Activated T-cell treated with anti-CD3 and anti-CD28 coated beads, Interleukin-2, amount 50 U/mL, for 48 hours (primary cell): ENCODE measurements at places on chromosomes 1 and 21.

GRCh38 chr1:2977886-2978611 is 43.2 kb upstream of the ACTRT2 start:
- no peak for DNase-seq

DNA sequence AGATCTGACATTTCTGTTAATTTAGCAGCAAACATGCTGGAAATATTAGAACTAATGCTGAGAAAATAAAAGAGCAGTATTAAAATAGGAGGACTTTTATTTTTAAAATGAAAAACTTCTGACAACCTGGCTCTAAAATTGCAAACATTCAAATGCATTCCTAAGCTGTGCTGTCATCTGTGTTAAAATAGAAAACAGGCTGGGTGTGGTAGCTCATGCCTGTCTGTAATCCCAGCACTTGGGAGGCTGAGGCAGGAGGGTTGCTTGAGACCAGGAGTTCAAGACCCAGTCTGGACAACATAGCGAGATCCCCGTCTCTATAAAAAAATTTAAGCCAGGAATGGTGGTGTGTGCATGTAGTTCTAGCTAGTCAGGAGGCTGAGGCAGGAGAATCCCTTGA is 44.6 kb downstream of the MIGA1 start:
- no peak for DNase-seq

GRCh38 chr1:36937371-36937770 is 96.9 kb downstream of the GRIK3 start:
- no peak for DNase-seq

GRCh38 chr21:32437729-32438128 is 25.2 kb downstream of the EVA1C start:
- DNase-seq: no peak

GRCh38 chr1:228259368-228259894 is 51.6 kb downstream of the OBSCN start:
- DNase-seq: no peak

DNA sequence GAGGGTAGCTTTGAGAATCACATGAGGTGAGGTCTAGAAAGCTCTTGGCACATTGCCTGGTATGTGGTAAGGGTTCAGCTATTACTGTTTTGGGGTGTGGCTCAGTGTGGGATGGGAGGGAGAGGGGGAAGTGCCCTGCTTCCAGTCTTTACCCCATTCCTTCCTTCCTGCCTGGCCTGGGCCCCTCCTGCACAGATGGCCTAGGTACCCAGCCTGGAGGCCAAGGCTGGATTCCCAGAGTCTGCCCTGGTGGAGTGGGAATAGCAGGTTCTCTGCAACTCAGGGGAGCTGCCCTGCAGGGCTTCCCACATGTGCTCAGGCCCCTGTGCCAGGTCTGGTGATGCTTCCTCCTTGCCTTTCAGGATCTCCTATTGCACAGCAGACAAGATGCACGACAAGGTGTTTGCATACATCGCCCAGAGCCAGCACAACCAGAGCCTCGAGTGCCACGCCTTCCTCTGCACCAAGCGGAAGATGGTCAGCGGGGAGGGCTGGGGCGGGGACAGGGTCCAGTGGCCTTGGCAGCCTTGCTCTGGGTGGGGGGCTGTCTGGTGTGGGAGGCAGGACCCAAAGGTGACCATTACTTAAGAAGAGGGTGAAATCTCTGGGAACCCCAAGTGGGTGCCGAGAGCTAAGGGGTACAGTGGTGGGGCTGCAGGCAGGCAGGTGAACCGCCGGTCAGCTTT is 13.5 kb downstream of the LDLRAP1 start:
- DNase-seq: no peak

GRCh38 chr1:7491109-7491817 is 279.8 kb upstream of the VAMP3 start:
- no peak for DNase-seq

GRCh38 chr1:220905650-220906560 is 26.7 kb downstream of the HLX start:
- no peak for DNase-seq

DNA sequence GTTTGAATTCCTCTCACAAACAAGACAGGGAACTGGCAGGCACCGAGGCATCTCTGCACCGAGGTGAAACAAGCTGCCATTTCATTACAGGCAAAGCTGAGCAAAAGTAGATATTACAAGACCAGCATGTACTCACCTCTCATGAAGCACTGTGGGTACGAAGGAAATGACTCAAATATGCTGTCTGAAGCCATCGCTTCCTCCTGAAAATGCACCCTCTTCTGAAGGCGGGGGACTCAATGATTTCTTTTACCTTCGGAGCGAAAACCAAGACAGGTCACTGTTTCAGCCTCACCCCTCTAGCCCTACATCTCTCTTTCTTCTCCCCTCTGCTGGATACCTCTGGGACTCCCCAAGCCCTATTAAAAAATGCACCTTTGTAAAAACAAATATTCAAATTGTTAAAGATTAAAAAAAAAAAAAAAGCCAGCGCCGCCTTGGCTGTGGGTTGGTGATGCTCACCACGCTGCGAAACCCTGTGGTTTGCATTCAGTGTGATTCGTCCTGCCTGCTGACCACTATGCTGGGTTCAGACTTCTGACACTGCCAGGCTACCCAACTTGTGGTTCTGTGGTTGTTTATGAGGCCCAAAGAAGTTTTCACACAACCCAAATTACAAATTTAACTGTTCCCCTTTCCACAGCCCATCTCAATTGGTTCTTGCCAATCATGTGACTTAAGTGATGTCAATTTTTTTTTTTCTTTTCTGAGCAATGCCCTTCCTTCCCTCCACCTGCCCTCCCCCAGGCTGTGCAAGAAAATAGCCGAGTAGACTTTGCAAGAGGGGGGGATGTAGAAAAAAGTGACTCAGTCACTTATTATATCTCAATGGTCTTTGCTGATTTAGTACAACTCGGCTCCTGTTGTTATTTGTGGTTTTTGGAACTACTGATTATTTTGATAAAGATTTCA is at the start of gene RUNX1:
TSS of gene RUNX1 (minus strand) at position 597 of the 912 bp plus-strand sequence.
- DNase-seq: peak; percentile 82

GRCh38 chr1:112605633-112606327 is 13.2 kb downstream of the ST7L start:
- no peak for DNase-seq

- DNase-seq: no peak
These were observed 89.8 kb upstream of the ARHGAP29 start for GRCh38 chr1:94327001-94327690.

- DNase-seq: no peak
These were observed 1795.5 kb downstream of the MRPL39 start for GRCh38 chr21:23811805-23812204.

- no peak for DNase-seq
These were observed 96.6 kb downstream of the SLC44A5 start for GRCh38 chr1:75514270-75514669.

GRCh38 chr1:61082311-61083012 is at the start of gene NFIA:
NFIA (plus strand) TSS chr1:61082561.
- DNase-seq: peak; percentile 37

- no peak for DNase-seq
These were observed 7.9 kb downstream of the PANK4 start for GRCh38 chr1:2518528-2518927.

DNA sequence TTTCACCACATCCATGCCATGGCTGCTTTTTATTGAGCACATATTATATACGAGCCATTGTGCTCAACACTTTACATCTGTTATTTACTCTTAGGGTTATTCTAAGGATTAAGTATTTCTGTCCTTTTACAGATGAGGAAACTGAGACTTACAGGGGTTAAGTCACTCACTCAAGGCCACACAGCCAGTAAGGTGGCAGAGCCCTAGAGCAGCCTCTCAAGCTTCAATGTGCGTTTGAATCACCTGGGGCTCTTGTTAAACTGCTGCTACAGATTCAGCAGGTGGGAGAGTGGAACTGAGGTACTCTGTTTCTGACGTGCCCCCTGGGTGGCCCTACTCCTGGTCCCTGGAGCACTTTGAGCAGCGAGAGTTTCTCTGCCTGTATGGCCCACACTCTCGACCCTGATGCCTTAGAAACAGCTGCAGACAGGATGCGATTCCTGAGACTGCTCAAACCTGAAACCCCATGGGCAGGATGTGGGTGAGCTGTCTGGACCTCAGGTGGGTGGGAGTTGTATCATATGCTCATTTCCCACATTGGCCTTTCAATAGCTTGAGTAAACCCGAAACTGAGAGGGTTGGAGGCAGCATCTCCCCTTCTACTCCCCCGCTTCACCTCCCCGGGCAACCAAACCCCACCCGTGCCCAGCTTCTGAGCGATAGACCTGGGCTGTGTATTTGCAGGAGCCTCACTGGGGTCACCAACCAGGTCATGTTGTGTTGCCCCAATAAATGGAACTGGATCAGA is 59.3 kb downstream of the MAN1C1 start:
- peak; percentile 88 for DNase-seq

DNA sequence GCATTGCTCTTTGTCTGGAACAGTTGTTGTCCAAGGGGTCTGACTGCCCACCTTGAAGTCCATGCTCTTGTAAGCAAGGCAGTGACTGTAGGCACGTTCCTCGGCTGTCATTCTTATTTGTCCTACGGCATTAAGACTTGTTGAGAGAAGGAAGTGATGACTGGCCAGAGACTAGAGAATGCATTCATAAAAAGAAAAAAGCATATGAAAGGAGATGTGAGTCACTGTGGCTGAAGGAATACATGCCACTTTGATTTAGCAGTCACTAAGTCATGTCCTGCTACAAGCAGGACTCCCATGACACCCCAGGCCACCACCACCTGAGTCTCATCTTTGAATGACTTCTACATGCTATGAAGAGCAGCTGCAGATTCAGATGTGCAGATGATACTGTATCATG is 50.5 kb downstream of the CNN3 start:
- no peak for DNase-seq

DNA sequence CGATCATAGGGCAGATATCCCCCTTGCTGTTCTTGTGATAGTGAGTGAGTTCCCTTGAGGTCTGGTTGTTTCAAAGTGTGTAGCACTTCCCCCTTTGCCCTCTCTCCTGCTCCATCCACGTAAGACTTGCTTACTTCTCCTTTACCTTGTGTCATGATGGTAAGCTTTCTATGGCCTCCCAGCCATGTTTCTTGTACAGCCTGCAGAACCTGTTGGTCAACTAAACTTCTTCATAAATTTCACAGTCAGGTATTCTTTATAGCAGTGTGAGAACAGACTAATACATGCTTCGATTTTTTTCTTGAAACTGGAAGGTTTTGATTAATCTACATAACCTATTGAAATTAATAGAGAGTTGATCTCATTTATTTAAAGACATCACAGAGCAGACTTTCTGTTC is 302.5 kb upstream of the PBX1 start:
- no peak for DNase-seq

DNA sequence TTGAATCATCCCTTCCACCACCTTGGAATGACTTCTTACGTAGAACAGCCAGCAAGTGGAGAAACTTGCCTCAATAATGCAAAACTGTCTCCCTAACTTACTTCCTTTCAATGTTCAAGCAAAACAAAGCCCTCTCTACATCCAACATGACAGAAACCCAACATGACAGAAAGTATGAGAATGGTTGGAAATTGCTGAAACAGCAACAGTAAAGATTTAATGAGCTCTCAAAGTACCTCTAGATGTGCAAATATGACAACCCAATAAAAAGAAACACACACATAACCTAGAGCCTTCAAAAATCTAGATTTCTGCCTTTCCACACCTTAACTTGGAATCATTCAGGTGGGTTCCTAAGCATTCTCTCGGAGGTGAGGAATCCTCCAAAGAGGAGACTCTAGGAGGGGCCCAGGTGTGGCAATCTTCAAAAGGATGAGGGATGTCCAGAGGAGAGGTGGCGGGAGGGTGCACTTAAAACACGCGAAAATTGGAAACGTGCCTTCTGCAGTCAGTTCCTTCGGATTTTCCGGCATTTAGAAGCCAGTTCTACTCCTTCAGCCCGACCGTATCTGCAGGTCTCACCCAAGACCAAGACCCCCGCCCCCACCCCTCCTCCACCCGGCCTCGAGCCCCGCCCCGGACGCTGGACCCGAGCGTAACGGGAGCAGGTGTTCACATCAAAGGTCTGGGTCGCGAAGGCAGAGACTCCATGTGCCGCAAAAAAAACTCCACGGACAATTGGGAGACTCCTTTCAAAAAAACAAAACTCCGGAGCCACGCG is 996 bp upstream of the MGST3 start:
- no peak for DNase-seq

GRCh38 chr1:228211531-228212414 is 3.9 kb downstream of the OBSCN start:
- no peak for DNase-seq

- no peak for DNase-seq
These were observed 16.7 kb downstream of the RAB3B start for GRCh38 chr1:51973587-51974474.

GRCh38 chr1:156001662-156002171 is 19.0 kb downstream of the SSR2 start:
- no peak for DNase-seq

- DNase-seq: no peak
These were observed 118.5 kb downstream of the EIF4G3 start for GRCh38 chr1:21058035-21058793.

- DNase-seq: no peak
These were observed 117.5 kb downstream of the NAV1 start for GRCh38 chr1:201656311-201657032.

DNA sequence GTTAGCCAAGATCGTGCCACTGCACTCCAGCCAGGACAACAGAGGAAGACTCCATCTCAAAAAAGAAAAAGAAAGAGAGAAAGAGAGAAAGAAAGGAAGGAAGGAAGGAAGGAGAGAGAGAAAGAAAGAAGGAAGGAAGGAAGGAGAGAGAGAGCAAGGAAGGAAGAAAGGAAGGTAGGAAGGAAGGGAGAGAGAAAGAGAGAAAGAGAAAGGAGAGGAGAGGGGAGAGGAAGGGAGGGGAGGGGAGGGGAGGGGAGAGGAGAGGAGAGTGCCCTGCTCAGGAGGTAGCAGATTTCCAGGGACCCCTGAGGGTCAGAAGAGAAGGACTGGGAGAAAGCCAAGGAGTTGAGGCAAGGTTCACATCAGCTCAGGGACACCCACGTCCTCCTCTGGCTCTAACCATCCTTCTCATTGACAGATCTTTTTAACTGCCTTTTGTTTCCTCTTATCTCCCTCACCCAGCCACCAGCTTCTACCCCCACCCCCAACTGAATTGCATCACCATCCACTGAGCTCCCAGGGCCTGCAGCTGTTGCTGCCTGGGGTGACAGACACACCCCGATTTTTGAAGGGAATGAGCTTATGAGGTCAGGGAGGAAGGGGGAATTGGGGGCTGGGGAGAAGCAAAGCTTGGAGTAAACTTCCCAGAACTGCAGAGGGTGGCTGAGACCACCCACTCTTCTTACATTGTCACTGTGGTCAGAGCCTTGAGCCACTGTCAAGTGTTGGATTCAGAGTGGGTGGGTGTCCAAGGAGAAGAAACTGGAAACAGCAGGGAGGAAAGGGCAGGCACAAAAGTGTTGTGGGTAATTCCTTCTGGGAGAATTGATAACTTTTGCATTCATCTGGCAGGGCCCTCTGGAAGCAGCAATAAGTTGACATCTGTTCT is 91.6 kb downstream of the GLUL start:
- DNase-seq: no peak

DNA sequence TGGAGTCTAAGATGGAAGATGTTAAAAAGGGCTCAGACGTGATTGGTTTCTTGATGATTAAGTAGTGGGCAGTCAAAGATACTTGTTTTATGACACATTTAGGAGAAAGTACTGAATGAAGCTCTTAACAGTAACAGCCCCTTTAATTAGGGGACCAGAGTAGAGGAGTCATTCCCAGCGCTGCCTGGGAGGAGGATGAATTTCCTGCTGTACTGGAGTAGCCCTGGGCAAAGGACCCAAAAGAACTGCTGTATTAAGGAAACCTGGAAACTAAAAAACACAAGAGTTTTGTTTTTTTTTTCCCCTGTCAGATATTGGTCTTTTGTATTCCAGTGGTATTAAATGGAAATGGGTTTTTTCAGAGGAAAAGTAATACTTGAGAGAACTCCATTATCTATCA is 126.5 kb downstream of the NFIA start:
- no peak for DNase-seq
